ENCODE measurements at places on chromosomes 1 and 21. TPM values are rescaled to one million over a fixed set of nuclear protein-coding genes. Genes with fewer than 3 reads are reported as not detected.

The CFAP45 gene
- 1.3 TPM for total RNA-seq

The MYBPHL gene
- 381 TPM for total RNA-seq

The KLHDC9 gene
- total RNA-seq = 7.8 TPM

The LAPTM5 gene
- 62.8 TPM for total RNA-seq

DNA sequence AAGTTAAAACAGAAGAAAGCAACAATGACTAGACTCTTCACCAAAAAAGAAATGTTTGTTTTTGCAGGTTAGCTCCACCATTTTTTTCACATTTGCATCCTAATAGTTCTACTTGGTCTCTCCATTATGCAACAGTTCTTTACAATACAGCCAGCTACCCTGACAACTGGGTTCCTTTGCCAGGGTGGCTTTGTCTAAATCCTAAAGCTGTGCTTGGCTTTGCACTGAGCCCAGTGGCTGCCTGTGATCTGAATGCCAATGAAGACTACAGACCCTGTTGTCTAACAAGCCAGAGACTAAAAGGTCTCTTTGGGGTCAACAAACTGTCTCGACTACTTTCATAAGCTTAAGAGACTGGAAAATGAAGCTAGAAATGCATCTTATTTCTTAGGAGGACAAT lies 112.0 kb downstream of the AKT3 start:
- H3K4me3 ChIP-seq = no peak overlapping the region
- no peaks in the 10 kb centered on the region for H3K36me3 ChIP-seq
- H3K4me1 ChIP-seq = no peaks in the 10 kb centered on the region

GRCh38 chr1:151267760-151268159 lies 13.2 kb downstream of the PSMD4 start:
- H3K27ac ChIP-seq = no peak overlapping the region
- H3K4me3 ChIP-seq = no peak overlapping the region
- H3K27me3 ChIP-seq = no peaks in the 10 kb centered on the region
- no peak for DNase-seq
- peaks cover 52% of the 10 kb centered on the region for H3K36me3 ChIP-seq
- H3K4me1 ChIP-seq = no peaks in the 10 kb centered on the region

DNA sequence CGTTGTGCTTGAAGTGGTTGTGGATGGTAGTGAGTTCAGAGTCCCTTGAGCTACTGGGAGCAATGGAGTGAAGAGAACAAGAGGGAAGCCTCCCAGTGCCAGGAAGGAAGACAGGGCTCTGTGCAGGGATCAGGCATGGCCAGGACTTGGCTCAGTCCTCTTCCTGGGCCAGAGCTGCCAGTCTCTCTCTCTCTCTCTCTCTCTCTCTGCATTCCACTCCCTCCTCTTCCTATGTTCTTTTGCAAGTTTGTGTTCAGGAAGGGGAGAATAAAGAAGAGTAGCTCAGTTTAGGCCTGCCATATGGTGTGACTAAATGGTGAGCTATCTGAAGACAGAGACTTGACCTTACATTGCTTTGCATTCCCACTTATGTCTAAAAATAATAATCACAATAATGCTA lies 20.5 kb upstream of the RPTN start:
- no peak for DNase-seq
- no peak overlapping the region for H3K4me3 ChIP-seq
- no peaks in the 10 kb centered on the region for H3K36me3 ChIP-seq
- H3K4me1 ChIP-seq = peaks cover 6% of the 10 kb centered on the region
- H3K27ac ChIP-seq = no peak overlapping the region

- no peak for DNase-seq
- no peaks in the 10 kb centered on the region for H3K27me3 ChIP-seq
These were observed 16.7 kb downstream of the ITPKB start for GRCh38 chr1:226722240-226722900.

DNA sequence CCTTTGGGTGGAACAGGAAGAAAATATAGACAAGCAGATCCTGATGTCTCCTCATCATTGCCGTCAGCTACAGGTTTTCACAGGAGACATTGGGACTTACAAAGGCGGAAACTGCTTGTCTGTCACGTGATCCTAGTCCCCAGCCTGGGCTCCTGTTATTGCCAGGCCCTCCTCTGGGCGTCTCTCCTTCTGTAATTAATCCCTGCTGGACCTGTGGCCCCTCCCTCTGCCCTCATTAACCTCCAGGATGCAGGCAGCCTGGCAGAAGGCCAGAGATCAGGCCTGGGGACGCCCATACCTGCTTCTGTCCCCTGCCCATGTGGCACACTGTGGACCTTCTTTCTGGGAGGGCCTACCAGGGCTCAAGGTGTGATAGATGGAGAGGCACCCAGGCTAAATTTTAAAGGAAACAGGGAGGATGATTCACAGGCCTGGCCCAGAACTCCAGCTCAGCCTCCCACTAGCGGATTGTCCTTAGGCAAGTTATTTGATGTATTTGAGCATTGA lies 2.4 kb downstream of the S100A5 start:
- DNase-seq = no peak
- H3K27ac ChIP-seq = no peak overlapping the region
- no peaks in the 10 kb centered on the region for H3K36me3 ChIP-seq

GRCh38 chr1:229674042-229674441 lies 48.0 kb downstream of the URB2 start:
- no peaks in the 10 kb centered on the region for H3K27me3 ChIP-seq
- no peak overlapping the region for H3K27ac ChIP-seq
- no peak overlapping the region for H3K4me3 ChIP-seq
- no peaks in the 10 kb centered on the region for H3K36me3 ChIP-seq
- DNase-seq = peak; percentile 34

GRCh38 chr1:175580841-175581240 lies 162.6 kb downstream of the TNR start:
- H3K27me3 ChIP-seq = no peaks in the 10 kb centered on the region
- H3K36me3 ChIP-seq = no peaks in the 10 kb centered on the region
- DNase-seq = no peak
- H3K4me3 ChIP-seq = no peak overlapping the region
- no peak overlapping the region for H3K27ac ChIP-seq

GRCh38 chr1:151043163-151043562 lies 4.4 kb upstream of the C1orf56 start:
- H3K4me1 ChIP-seq = peaks cover 11% of the 10 kb centered on the region
- H3K27ac ChIP-seq = no peak overlapping the region
- no peak overlapping the region for H3K4me3 ChIP-seq
- peaks cover 9% of the 10 kb centered on the region for H3K36me3 ChIP-seq

DNA sequence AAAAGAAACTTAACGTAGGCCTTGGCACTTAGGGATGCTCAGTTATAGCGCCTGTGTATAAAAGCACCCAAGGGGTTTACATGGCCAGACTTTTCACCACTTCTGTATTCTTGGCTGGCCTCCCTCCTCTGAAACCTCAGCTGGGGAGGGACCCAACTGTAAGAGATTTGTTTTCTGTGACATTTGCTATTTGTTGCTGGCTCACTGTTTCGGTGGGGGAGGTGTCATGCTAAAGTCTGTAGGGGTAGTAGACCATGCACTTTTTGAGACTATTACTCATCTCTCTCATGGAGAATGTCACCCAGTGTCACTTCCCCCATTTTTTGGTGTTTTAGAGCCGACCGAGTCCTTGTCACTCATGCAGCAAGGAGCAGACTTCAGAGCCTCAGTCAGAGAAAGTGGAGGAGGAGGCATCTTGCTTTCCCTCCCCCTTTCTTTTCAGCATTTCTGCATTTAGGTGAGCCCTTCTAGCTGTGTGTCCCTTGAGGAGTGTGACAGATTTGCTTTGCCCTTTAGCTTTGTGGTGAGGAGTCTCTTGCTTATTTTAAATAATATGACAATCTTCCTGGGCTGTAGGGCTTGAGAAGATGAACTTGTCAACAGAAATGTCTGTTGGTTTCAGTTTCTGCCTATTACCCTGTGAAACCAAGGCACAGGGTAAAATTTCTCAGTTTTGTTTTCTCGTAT lies 160.1 kb downstream of the FASLG start:
- no peak overlapping the region for H3K27ac ChIP-seq
- H3K36me3 ChIP-seq = no peaks in the 10 kb centered on the region
- DNase-seq = no peak
- no peak overlapping the region for H3K4me3 ChIP-seq
- peaks cover 7% of the 10 kb centered on the region for H3K4me1 ChIP-seq

- no peaks in the 10 kb centered on the region for H3K27me3 ChIP-seq
- no peaks in the 10 kb centered on the region for H3K4me1 ChIP-seq
- H3K4me3 ChIP-seq = no peak overlapping the region
- no peaks in the 10 kb centered on the region for H3K36me3 ChIP-seq
These were observed 20.2 kb downstream of the BCL9 start for GRCh38 chr1:147561472-147561840.

GRCh38 chr1:153670257-153670858 lies 435 bp downstream of the ILF2 start:
- H3K27me3 ChIP-seq = no peaks in the 10 kb centered on the region
- H3K4me1 ChIP-seq = peaks cover 20% of the 10 kb centered on the region
- peaks cover 40% of the 10 kb centered on the region for H3K36me3 ChIP-seq

DNA sequence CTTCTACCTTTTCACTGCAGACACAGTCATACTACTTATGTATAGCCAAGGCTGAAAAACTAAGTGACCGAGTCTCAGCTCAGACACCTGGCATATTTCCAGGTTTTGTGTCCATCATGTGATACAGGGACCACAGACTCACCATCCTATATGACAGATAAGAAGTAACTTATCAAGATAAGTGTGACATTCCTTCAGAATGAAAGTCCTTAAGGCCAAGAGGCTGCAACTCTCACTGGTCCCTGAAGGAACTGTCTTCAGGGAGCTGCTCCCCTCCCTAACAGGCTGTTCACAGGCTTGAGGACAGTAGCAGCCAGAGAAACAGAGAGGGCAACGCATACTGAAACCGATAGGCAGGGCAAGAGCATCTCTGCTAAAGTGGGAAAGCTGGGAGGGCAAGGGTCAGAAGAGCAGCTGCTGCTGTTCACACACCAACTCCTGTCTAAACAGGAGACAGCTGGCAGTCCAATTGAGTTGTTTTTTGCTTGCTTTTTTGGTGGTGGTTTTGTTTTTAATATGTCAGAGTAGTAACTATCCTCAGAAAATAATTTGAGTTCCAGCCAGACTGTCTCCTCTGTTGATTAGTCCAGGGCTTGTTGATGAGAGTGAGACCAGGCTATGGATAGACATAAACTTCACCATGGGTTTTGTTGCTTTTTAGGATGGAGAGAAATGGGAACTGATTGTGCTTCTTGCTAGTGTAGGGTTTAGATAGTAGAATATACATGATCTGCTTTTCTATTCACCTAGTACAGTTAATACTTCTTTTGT lies 67.7 kb downstream of the MACF1 start:
- no peak overlapping the region for H3K4me3 ChIP-seq
- no peak for DNase-seq
- no peaks in the 10 kb centered on the region for H3K27me3 ChIP-seq
- H3K4me1 ChIP-seq = no peaks in the 10 kb centered on the region

DNA sequence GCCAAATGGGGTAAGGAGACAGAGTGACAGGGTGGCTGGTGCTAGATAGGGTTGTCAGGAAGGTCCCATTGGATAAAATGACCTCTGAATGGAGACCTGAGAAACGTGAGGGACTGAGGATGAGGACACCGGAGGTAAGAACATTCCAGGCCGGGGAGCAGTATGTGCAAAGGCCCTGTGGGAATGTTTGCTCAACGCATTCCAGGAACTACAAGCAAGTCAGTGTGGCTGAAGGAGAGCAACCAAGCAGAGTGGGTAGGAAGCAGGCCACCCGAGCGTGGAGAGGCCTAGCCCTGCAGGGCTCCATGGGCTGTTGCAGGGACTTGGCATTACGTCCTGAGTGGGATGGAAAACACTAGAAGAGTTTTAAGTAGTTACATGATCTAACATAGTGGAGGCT lies 185.6 kb downstream of the ZBTB18 start:
- no peak overlapping the region for H3K4me3 ChIP-seq
- no peaks in the 10 kb centered on the region for H3K4me1 ChIP-seq
- DNase-seq = no peak
- H3K27ac ChIP-seq = no peak overlapping the region

GRCh38 chr1:203462878-203463277 lies 12.7 kb upstream of the PRELP start:
- H3K36me3 ChIP-seq = no peaks in the 10 kb centered on the region
- peak; percentile 87 for DNase-seq
- no peaks in the 10 kb centered on the region for H3K27me3 ChIP-seq
- H3K27ac ChIP-seq = peak overlapping the region; percentile 81
- H3K4me1 ChIP-seq = no peaks in the 10 kb centered on the region

DNA sequence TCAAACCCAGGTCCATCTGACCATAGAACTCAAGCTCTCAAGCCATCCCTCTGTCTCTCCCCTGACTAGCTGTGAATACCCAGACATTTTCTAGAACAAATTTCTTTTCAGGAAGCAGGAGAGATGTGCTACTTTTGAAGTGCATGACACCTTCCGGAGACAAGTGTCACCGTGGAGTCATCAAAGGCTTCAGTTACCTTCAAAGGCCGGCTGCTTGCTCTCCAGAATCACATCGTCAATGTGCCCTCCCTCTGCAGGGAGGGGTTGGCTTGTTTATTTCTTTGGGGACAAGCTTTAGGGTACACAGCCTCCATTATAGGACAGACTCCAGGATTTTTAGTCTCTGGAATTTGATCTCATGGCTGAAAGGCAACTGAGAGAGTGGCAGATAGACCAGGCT lies 37.7 kb upstream of the IGSF21 start:
- no peaks in the 10 kb centered on the region for H3K36me3 ChIP-seq
- H3K27me3 ChIP-seq = no peaks in the 10 kb centered on the region
- no peak overlapping the region for H3K4me3 ChIP-seq
- H3K4me1 ChIP-seq = no peaks in the 10 kb centered on the region
- no peak for DNase-seq
- no peak overlapping the region for H3K27ac ChIP-seq

DNA sequence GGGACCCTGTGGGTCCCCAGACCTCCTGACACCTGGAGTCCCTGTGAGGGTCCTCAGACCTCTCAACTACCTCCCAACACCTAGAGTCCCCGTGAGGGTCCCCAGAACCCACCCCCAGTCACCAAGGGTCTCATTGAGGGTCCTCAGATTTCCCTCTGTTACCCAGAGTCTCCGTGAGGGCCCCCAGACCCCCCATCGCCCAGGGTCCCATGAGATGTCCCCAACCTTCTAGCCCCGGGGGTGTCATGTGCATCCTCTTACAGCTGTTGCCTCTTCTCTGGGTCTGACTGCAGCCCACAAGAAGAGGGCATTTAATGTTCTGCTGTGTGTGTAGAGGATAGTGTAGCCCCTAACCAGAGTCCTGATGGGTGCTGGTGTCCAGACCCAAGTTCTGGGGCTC lies 2.0 kb upstream of the GJC2 start:
- H3K4me1 ChIP-seq = peaks cover 7% of the 10 kb centered on the region
- peaks cover 29% of the 10 kb centered on the region for H3K36me3 ChIP-seq
- no peaks in the 10 kb centered on the region for H3K27me3 ChIP-seq

DNA sequence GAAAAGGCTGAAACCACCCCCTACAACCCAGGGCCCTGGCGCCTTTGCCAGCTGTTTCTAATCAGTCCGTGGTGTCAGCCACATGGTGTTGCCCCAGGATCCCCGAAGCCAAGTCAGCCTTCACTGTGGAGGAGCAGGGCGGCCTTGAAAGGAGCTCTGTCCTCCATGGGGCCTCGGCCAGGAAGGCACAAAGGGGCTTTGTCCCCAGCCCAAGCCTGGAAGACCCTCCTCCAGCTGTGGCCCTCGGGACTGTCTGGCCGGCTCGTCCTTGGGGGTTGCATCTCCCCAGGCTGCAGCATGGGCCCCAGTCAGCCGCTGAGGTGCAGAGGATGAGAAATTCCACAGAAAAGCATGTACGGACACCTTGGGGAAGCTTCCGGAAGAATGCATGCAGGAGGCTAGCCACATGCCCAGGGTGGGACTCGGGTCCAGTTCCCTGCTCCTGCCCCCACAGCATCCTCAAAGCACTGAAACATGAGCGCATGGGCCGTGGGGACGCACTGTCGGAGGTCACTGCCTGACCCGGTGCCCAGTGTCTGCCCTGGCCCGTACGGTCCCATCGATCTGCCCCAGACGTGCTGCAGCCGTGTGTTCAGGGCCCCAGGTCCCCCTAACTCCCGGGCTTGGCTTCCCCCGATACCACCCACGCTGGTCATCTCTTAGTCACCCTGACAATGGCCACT lies 38.6 kb upstream of the POFUT2 start:
- H3K36me3 ChIP-seq = no peaks in the 10 kb centered on the region
- no peaks in the 10 kb centered on the region for H3K27me3 ChIP-seq
- H3K27ac ChIP-seq = no peak overlapping the region
- no peaks in the 10 kb centered on the region for H3K4me1 ChIP-seq
- H3K4me3 ChIP-seq = no peak overlapping the region

Measured in right atrium auricular region (tissue), 2 donors.